ENCODE measurements at places on chromosomes 2 and 18.

- DNase-seq, result no peak
Observed at GRCh38 chr2:174781996-174782395, 17.7 kb upstream of the CHRNA1 start.

DNA sequence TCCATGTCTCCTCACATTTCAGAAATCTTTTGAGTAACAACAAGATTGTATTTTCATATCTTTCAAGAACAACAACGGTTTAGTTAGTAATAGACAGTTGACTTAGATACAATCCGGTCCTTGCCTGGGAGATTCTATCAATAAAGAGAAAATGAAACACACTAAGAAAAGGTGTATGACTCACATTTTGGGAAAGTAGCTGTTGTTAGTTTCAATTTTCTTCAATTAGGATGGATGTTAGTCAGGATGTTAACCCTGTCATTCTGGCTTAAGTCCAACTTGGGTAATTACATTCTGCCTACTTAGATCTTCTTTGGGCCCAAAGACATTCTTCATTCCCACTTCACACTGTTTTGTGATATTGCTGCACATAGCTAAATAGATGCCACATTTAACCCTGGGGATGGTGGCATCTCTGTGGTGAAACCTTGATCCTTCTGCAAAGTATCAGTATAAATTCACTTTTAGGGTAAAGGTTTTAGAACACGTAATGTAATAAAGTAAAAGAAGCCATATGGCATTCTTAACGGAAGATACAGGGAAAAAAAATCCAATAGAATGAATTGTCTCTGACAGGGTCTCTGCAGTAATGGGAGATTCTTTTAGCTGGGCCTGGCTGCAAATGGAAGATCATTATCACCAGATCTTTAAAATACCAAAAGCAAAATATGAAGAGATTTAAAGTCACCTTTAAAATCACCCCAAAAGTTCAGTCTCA is 365.5 kb downstream of the FIGN start:
- no peak for DNase-seq

GRCh38 chr2:239143858-239144712 is 256.7 kb downstream of the HDAC4 start:
- DNase-seq, result peak; percentile 31

- DNase-seq, result no peak
Observed at GRCh38 chr2:64649626-64650025, 4.1 kb downstream of the SERTAD2 start.

DNA sequence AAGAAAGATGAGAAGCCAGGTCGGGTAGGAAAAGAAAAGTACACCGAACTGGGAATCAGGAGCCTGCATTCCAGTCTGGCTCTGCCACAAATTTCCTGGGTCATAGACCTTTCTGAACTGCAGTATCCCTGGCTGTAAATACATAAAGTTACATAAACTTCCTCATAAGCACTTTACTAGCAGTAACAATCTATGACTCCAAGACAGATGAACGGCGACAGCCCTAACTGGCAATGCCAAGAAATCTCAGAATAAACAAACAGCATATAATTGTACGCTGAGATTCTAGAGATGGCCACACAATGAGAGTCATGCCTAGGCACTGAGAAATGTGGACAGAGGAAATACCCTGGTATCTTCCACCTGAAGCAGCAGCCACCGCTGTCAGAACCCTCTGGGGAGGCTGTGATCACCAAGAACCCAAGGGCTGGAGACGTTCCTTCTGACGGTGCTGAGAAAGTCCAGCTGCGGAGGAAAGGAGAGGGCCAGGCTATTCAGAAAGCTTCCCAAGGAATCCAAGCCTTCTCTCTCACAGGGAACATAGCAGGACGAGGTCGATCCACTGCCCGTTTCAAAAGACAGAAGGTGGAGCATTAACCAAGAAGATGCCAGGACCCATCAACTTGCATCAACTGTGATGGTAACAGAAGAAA is 89.3 kb upstream of the SLC66A3 start:
- DNase-seq, result no peak

GRCh38 chr18:63373161-63373560 is 6.2 kb upstream of the KDSR start:
- DNase-seq, result no peak

- no peak for DNase-seq
Observed at GRCh38 chr2:161042990-161043625, 117.1 kb upstream of the TANK start.
